ENCODE measurements at places on chromosomes 7 and 10. TPM values are rescaled to one million over a fixed set of nuclear protein-coding genes. Genes with fewer than 3 reads are reported as not detected.

DNA sequence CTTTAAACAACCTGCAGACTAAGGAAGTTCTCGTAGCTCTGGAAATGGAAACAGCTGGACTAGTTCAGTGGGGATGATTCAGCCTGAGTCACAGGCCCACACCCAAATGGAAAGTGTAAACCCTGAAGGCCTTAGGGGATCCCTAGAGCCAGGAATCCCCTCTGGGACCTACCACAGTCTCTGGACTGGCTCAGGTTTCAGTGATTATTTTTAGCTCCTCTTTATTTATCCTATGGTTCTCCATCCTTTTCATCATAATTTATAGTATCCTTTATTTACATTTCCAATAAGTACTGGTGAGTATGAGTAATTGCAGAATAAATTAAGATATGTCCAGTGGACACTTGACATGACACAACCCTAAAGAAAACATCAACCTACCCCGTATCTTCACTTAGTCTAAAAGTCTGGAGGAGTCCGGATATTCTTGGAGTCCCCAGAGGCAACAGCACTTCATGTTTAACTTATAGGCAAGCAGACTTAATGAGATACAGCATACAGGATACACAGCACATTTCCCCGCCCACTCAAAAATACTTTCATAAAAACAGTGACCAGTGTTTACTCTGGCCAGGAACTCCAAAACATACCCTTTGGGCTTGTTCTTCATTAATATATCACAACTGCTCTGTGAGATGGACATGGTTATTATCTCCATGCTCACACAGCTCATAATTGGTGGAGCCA lies 28.4 kb upstream of the SEMA3E start:
- DNase-seq, result peak; percentile 90

- peak; percentile 2 for DNase-seq
Measured at GRCh38 chr10:128268015-128268722, 141.9 kb upstream of the MKI67 start.

DNA sequence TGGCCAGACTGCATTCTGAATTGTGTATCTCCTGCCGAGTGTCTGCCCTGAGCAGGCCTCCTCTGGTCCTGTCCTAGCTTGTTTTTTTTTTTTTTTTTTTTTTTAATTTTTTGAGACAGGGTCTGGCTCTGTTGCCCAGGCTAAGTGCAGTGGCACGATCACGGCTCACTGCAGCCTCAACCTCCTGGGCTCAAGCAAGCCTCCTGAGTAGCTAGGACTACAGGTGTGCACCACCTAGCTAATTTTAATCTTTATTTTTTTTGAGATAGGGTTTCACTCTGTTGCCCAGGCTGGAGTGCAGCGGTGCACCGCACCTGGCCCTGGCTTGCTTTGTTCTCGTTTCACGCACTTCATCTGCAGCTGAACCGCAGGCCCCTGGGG lies 23.5 kb downstream of the COL26A1 start:
- DNase-seq, result no peak

NACAD gene
- 0.24 TPM for total RNA-seq

SRRM3 gene
- total RNA-seq, result 0.74 TPM

- DNase-seq, result peak; percentile 30
Measured at GRCh38 chr7:140364819-140365218, 33.5 kb downstream of the SLC37A3 start.

- DNase-seq, result peak; percentile 33
Measured at GRCh38 chr7:51689547-51689946, 372.9 kb upstream of the COBL start.

SPDYE16 gene
- total RNA-seq, result not detected

- no peak for DNase-seq
Measured at GRCh38 chr10:123558651-123559050, 107.5 kb upstream of the GPR26 start.

CNNM1 gene
- not detected for total RNA-seq

CAV1 gene
- total RNA-seq, result 1,077 TPM

DNA sequence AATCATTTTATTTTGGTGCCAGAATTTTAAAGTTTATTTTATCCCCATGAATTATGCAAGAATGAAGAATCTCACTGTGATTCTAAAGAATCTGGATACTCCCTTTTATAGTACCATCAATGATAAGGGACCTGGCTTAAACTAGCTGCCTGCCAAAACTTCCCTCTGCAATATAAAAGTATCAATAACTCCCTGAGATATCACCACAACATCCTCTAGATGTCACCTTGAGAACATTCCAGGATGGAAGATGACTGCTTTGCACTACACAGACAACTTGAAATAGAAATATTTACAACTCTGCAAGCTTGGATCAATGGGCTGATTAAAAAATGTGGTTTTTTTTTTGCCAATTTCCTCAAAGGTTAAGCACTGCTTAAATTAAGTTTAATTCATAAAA lies 142.1 kb downstream of the SLC25A13 start:
- DNase-seq, result no peak

DNA sequence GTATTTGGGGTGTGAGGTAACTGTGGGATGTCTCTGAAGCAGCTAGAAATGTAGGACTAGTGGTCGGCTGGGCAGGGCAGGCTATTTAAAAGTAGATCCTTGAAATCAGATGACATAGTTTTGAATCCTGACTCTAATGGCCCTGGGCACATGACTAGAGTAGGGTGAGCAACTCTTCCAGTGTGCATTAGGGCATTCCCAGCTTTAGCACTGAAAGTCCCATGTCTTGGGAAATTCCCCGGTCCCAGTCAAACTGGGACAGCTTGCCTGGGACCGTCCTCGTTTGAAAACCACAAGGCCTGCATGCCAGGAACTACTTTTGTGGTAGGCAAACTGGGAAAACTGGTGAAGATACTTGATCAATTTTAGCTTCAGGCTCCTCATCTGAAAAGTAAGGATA lies 255.3 kb downstream of the PTEN start:
- no peak for DNase-seq

Measured in PC-9 (cell line).